ENCODE measurements at places on chromosomes 6 and 20.

DNA sequence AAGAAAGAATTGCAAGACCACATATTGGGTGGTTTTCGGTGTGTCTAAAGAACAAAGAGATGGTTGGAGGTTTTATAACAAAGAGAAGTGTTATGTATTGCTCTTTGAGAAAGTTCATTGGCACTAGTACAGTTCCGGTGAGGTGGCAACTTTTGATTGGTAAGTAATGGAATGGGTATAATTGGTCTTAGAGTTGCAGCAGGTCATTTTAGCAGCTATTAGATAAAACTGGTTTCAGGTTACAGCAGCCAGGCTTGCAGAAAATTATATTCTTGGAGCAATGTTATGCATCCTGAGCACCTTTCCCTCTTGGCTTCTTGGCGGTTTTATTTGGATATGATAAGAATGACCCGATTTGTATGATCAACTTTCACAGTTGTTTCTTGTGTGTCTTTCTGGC, 12.3 kb upstream of the SSTR4 start:
- no peak for DNase-seq

DNA sequence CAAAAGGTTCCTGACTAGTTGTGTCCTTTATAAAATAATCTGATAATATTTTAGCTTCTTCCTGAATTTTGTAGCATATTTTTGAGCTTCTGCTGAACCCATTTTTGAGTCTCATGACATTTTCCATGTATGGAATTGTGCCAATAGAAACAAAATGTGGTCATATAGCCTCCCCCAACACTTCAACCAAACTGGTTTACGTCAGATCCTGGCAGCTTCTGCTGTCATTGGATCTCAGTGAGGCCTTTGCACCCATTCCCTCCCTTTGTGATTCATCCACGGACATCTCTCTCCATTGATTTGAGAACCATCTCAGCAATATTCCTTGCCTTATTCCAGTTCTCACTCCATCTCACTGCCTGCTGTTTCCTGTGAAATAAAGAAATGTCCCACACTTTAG, 166.0 kb upstream of the PROKR2 start:
- DNase-seq: no peak

DNA sequence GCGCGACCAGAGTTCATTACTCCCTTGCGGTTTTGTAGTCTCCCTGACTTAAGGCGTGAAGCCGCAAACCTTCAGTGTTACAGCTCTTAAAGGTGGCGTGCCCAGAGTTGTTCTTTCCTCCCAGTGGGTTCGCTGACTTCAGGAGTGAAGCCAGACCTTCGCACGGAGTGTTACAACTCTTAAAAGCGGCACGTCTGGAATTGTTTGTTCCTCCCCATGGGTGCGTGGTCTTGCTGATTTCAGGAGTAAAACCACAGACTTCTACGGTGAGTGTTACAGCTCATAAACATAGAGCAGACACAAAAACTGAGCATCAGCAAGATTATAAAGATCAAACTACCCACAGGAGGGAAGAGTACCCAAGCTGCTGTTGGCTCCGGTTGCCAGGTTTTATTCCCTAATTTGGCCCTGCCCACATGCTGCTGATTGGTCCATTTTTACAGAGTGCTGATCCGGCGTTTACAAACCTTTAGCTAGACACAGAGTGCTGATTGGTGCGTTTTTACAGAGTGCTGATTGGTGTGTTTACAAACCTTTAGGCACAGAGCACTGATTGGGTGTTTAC, 10.4 kb downstream of the TMEM14C start:
- DNase-seq: no peak

- no peak for DNase-seq
Observed at GRCh38 chr6:72623808-72624207, 1.9 kb downstream of the KCNQ5 start.

- no peak for DNase-seq
Observed at GRCh38 chr6:43180985-43181384, 1.0 kb upstream of the CUL9 start.

- DNase-seq: no peak
Observed at GRCh38 chr20:6623989-6624388, 143.5 kb upstream of the BMP2 start.

- DNase-seq: no peak
Observed at GRCh38 chr6:163329991-163330390, 84.5 kb upstream of the QKI start.

DNA sequence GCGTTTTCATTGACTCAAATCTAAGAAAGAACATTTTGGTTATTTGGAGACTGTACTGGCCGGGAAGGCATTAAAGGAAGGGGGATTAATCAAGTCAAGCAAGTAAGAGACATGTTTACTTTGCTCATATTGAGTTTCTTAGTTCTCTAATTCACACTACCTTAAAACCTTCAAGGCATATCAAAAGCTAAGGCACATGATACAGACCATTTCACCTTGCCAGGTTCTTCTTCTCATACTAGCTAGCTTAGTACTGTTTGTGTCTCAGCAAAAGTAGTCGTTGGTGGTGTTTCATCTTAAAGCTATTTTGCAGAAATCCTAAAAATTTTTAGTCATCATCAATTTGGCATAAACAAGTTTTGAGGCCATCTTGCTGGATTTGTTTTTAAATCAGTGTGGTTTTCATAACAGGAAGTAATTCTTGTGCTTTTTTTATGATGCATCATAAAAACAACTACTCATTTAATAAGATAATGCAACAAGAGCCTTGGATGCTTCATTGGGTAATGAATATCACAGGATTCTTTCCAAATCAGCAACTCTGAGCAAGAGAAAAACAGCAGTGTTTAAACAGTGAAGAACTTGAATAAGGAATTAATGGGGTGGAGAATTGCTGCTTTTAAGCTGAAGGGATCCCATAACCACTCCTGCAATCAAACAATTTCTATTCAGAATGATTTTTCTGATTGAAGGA, 425.3 kb downstream of the EPM2A start:
- no peak for DNase-seq

DNA sequence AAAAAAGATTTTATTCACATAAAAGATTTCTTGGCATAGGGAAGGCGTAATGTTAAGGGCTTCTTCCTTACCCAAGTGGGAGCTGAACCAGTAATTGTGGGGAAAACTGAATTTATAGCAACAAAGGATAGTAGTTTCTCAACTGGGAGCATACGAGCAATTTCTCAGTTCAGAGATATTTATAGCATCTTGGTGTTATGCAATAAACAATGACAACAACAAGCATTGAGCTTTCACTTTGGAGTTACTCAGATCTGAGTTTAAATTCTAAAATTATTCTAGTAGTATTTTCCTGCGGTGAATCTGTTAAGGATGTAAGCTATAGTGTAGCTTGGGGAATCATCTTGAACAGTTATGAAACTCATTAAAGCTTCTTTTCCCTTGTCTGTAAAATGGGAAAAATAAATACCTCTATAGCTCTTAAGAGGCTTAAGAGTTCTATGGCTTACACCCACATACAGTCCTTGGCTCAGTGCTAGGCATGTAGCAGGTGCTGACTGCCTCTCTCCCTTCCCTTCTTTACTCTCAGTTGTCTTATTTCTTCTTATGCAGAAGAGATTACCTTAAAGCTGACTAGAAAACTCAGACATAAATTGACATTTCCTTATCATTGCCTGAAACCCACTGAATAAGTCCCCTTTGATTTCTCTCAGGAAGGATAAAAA, 58.8 kb downstream of the SAMD5 start:
- no peak for DNase-seq

GRCh38 chr6:112760831-112761230, 413.7 kb downstream of the RFPL4B start:
- DNase-seq: no peak

- no peak for DNase-seq
Observed at GRCh38 chr20:37885042-37885441, 17.9 kb upstream of the VSTM2L start.

GRCh38 chr20:45300961-45301360, 5.7 kb upstream of the RBPJL start:
- DNase-seq: no peak

GRCh38 chr6:49003348-49003747, 459.7 kb downstream of the MMUT start:
- DNase-seq: no peak

- no peak for DNase-seq
Observed at GRCh38 chr6:61203966-61204496, 1082.0 kb downstream of the KHDRBS2 start.

DNA sequence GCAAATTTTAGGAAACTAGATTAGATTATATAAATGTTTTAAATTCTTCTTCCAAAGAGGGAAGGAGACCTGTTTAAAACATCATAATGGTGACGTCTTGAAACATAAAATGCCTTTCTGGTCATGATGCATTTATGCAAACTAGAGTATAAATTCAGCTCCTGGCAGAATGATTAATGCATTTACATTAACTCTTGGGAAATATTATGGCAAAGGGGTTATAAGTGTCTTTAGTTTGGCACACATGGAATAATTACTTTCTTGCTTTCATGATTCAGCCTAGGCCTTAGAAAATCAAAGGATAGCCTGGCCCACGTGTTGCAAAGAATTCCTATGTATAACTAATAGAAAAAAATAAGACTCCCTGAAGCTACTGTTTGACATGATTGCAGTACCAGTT, 639.2 kb downstream of the RFPL4B start:
- no peak for DNase-seq

DNA sequence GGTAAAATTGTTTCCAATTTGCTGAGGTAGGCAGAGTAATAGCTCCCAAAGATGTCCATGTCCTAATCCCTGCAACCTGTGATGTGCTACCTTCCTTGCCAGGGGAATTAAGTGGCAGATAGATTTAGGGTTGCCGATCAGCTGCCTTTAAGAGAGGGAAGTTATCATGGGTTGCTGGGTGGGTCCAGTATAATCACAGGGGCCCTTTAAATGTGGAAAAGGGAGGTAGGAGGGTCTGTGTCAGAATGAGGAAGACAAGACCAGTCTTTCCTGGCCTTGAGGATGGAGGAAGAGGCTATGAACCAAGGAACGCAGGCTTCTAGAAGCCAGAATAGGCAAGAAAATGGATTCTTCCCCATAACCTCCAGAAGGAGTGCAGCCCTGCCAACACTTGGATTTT, 50.7 kb downstream of the CTCFL start:
- DNase-seq: no peak

- no peak for DNase-seq
Observed at GRCh38 chr6:133980168-133980567, 27.1 kb downstream of the TBPL1 start.
